Hindlimb muscle (tissue), 1 donor: ENCODE measurements at places on chromosomes 13 and 19. TPM values are rescaled to one million over a fixed set of nuclear protein-coding genes. Genes with fewer than 3 reads are reported as not detected.

- DNase-seq, result peak; percentile 27
Observed at GRCh38 chr13:107124129-107124718, 556.3 kb upstream of the ARGLU1 start.

- no peak for DNase-seq
Observed at GRCh38 chr13:80237646-80238045, 103.3 kb downstream of the SPRY2 start.

GRCh38 chr13:73722120-73722519 lies 412.1 kb downstream of the KLF12 start:
- no peak for DNase-seq

The B9D2 gene
- 2.0 TPM for polyA plus RNA-seq

The FGF9 gene
- polyA plus RNA-seq, result 14.3 TPM

The ZNF878 gene
- 0.31 TPM for polyA plus RNA-seq

The CYP2A6 gene
- polyA plus RNA-seq, result not detected

The MAST1 gene
- polyA plus RNA-seq, result 0.27 TPM

DNA sequence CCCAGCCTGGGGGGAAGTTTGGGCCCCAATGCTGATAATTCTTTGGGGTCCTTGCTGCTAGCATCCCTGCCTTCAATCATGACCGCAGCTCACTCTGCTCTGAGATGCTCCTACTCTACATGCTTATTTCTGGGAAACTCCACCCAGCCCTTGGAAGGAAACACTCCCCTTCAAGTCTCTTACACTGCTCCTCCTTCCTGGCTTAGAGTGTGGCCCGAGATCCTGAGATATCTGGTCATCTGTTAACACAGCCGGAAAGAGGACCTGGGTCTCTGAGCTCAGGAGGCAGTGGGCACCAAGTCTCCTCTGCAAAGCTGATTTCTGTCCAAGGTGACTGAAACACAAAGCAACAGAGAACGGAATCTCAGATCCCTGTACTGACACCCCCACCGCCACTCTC lies 33.0 kb downstream of the CYP4F2 start:
- DNase-seq, result no peak

The CLDND2 gene
- polyA plus RNA-seq, result 2.2 TPM

- DNase-seq, result no peak
Observed at GRCh38 chr13:109656206-109656605, 130.2 kb downstream of the IRS2 start.

GRCh38 chr13:49298416-49298815 lies 50.7 kb downstream of the CDADC1 start:
- no peak for DNase-seq

The SLITRK6 gene
- 4.4 TPM for polyA plus RNA-seq

DNA sequence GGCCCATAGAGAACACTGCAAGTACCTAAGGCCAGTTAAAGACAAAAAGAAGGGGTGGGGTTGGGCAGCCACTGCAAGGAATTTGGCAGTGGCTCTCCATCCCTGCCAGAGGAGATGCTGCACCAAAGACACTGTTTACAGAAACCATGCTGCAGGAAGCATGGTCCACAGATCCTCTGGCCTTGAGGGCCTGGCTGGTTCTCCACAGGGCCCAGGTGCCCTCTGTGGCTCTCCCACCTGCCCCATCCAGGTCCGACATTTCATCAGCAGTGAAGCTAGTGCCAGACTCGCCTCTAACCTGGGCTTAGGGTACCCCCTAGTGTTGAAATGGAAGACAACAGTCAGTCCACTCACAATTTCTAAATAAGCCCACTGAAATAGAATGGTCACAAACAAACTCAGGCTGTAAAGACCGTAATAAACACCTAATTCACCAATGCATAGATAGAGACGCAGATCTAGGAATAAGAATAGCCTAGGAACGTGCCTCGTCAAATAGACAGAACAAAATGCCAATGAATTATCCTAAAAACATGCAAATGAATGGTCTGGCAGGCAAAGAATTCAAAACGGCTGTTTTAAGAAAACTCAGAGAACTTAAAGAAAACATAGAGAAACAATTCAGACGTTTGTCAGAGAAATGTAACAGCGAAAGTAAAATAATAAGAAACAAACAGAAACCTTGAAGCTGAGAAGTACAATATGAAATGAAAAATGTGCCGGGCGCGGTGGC lies 23.3 kb downstream of the LYPD4 start:
- DNase-seq, result no peak

DNA sequence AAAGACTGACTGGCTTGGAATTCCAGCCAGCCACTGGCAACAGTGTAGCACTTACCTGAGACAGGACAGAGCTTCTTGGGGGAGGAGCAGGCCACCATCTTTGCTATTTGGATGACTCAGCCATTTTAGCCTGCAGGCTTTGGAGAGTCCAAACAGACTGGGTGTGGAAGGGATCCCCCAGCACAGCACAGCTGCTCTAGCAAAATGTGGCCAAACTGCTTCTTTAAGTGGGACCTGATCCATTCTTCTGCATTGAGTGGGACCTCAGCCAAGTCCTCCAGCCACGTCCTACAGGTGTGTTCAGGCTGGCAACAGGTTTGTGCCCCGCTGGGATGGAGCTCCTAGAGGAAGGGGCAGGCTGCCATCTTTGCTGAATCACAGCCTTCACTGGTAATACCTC lies 80.0 kb downstream of the NDFIP2 start:
- DNase-seq, result no peak

The SLC10A2 gene
- not detected for polyA plus RNA-seq

DNA sequence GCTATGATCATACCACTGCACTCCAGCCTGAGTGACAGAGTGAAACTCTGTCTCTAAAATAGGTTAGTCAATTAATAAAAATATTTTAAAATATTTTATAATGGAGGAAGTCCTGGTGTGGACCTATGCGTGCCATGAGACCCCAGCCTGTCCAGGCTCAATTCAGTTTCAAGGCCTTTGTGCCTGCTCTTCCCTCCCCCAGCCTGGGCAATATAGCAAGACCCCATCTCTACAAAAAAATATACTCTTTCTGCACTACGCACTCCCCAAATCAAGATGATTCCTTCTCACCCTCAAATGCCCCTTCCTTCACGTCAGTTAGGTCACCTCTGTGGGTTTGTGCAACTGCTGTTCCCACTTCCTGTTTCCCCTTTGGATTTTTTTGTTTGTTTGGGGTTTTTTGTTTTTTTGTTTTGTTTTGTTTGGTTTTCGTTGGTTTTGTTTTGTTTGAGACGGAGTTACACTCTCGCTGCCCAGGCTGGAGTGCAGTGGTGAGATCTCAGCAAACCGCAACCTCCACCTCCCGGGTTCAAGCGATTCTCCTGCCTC lies 1.4 kb upstream of the HSH2D start:
- no peak for DNase-seq

- DNase-seq, result no peak
Observed at GRCh38 chr19:15649526-15649925, 8.8 kb downstream of the CYP4F3 start.

- no peak for DNase-seq
Observed at GRCh38 chr13:101493541-101493940, 41.1 kb downstream of the ITGBL1 start.

The RCBTB2 gene
- 21.6 TPM for polyA plus RNA-seq

DNA sequence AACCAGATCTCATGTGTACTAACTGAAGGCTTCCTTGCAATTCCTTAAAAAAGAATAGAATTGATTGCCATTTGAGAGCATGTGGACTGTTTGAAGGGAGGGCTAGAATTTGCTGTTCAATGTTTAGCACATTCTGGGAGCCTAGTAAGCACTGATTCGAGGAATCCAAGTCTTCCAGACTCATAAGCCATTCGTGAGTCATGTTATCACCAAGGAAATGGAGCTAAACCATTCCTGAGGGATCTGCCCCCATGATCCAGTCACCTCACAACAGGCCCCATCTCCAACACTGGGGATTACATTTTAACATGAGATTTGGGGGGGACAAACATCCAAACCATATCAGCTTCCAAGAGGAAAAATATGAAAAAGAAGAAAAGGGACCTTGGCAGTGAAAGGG lies 276.4 kb downstream of the KCNRG start:
- DNase-seq, result no peak

GRCh38 chr13:25118378-25118905 lies 22.5 kb downstream of the PABPC3 start:
- no peak for DNase-seq

The CATSPERD gene
- polyA plus RNA-seq, result not detected

The PRX gene
- polyA plus RNA-seq, result 11.7 TPM

- no peak for DNase-seq
Observed at GRCh38 chr13:33108620-33109019, 92.4 kb downstream of the KL start.

The DNAAF3 gene
- polyA plus RNA-seq, result 1.2 TPM

DNA sequence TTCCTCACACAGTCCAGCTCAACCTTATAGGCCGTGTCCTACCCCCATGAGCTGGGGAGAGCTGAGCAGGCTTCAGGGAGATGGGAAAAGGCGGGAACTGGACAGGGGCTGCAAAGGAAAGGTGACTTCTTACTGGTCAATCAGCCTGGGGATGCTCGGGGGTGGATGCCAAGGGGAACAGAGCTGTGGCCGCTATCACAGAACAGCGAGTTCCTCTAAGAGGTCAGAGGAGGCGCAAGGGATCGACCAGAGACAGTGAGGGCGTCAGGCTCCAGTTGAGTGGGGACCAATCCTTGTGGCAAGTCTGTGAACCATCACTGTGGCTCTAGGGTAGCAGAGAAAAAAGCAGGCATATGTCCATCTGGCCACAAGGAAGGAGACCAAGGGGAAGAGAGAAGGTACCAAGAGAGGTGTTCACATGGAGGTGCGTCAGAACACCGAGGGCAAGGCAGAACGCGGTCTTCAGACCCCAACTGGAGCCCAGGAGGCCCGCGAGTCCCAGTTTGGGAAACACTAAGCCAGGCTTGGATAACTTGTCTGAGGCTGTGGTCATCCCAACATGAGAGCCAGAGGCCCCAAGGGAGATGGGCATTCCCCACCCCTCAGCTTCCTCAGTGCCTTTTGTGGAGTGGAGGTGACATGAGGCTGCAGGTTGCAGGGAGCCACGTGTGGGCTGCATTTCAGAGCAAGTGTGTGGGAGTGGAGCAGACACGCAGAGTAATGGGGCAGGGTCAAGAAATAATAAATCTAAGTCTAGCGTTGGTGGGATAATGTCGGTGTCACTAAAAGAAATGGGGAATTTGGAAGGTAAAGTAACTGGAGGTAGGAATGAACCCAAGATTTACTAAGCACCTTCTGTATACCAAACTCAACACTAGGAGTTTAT lies 3.9 kb downstream of the F10 start:
- no peak for DNase-seq

The TMEM38A gene
- 159 TPM for polyA plus RNA-seq

The CLIP3 gene
- polyA plus RNA-seq, result 19.3 TPM

DNA sequence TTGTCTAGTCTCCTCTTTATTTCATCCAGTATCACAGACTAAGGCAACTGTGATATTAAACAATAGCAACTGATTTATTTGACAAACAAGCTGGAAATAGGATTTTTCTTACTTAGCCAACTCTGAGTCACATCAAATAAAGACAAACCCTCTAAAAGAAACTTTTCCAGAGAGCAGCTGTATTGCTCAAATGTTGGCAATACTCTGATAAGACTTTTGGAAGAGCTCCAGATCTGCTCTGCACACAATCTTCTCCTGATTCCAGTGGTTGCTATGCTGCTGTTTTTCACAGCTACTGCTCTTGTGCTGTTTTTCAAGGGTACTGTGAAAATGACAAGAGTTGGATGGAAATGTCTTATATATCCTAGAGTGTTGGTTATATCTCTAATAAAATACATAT lies 1479.2 kb downstream of the SLITRK5 start:
- no peak for DNase-seq

DNA sequence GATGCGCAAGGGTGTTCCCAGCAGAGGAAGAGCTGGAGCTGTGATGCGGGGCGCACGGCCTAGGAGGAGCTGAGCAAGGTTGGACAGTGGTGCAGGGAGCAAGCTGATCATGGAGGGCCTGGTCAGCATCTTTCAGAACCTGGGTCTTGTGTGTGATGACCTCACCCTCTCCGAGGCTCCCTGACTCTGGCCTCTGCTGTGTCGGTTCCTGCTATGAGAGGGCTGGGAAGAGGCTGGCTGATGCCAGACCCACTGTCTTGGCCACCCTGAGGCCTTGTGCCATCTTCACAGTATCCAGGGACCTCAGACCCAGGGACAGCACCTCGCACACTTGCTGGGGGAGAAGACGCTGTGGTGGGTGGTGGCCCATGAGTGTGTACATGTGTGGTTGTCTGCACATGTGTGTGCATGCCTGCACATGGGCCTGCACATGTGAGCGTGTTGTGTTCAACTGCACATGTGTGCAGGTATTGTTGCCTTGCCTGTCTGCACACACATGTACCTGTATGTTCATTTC lies 16.5 kb upstream of the C13orf46 start:
- no peak for DNase-seq

DNA sequence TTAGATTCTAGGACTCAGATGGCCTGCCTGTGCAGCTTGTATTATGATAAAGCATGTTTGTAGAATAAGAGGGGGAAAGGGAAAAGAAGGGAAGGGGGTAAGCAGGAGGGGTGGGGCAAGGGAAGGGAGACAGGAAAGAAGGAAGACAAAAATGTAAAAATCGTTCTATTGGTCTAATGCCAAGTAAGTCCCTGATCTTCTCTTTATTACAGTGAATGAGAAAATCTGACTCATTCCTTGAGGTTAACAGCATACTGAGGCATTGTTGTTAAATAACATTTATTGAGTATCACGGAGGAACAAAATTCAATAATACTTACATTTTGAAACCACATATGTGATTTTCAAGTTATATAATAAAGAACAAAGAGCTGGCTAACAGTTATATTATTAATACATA lies 1534.7 kb downstream of the OLFM4 start:
- DNase-seq, result no peak

- no peak for DNase-seq
Observed at GRCh38 chr19:15788594-15789270, 1.3 kb downstream of the OR10H5 start.

The PIP5K1C gene
- 22.4 TPM for polyA plus RNA-seq

- DNase-seq, result no peak
Observed at GRCh38 chr13:40056898-40057619, 401.6 kb downstream of the COG6 start.

The OVOL3 gene
- polyA plus RNA-seq, result not detected

DNA sequence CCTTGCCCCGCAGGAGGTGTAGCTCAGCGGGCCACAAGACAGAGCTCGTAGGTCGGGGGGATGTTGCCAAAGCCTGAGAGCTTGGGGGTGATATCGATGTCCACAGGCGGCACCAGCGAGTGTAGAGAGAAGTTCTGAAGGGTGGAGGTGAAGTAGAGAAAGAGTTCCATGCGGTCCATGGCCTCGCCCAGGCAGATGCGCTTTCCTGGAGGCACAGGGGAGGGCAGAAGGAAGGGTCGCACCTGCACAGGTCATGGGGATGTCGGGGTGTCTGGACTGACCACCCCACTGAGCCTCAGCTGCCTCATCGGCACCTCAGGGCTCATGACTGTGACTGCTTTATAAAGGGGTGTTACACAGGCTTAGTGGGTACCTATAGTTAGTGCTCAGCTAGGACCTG lies 37.8 kb upstream of the CYP2A13 start:
- no peak for DNase-seq

The CEACAM20 gene
- not detected for polyA plus RNA-seq

DNA sequence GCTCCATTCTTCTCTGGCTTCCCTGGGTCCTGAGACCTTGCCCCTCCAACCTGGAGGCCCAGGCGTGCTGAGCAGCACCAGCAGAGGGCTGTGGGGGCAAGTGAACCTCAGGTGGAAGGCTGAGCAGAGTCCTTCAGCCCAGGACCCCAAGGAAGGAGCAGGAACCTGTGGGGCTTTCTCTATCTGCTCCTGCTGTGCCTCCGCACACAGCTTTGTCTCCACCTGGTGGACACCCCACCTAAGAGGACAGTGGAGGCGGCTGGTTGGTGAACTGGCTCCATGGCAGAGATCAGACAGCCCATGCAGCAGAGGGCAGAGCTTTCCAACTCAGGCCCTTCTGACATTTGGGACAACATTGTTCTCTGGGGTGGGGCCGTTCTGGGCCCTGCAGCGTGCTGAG lies 19.7 kb downstream of the ZFR2 start:
- no peak for DNase-seq

- no peak for DNase-seq
Observed at GRCh38 chr19:15289673-15290072, 42.7 kb downstream of the BRD4 start.

The PIN1 gene
- polyA plus RNA-seq, result 78.3 TPM
